ENCODE measurements at places on chromosomes 12 and 14.

- H3K4me1 ChIP-seq = peaks cover 2% of the 10 kb centered on the region
- no peaks in the 10 kb centered on the region for H3K36me3 ChIP-seq
- peaks cover 7% of the 10 kb centered on the region for H3K27me3 ChIP-seq
Measured at GRCh38 chr14:96191353-96191752, 13.3 kb upstream of the BDKRB2 start.

- no peaks in the 10 kb centered on the region for H3K27me3 ChIP-seq
- no peak overlapping the region for H3K27ac ChIP-seq
- DNase-seq = no peak
- H3K4me3 ChIP-seq = no peak overlapping the region
- peaks cover 46% of the 10 kb centered on the region for H3K4me1 ChIP-seq
Measured at GRCh38 chr12:50620978-50621360, 116.2 kb downstream of the DIP2B start.

DNA sequence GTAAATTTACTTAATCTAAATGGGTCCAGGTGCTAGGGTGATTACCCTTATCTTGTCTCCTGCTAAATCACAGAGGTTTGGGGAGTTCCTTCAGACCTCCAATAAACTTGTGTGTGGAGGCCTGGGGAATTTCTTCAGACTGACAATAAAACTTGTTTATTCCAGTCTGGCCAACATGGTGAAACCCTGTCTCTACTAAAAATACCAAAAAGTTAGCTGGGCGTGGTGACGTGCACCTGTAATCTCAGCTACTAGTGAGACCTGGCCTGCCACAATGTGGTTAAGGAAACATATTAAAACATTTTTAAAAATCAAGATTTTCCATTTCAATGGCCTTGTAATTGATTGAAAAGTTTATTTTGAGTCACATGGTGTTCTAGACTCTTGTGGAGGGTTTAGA, 126.9 kb upstream of the FGD4 start:
- H3K27me3 ChIP-seq = no peaks in the 10 kb centered on the region
- H3K4me3 ChIP-seq = no peak overlapping the region
- peaks cover 21% of the 10 kb centered on the region for H3K4me1 ChIP-seq
- no peak for DNase-seq
- no peaks in the 10 kb centered on the region for H3K36me3 ChIP-seq

GRCh38 chr12:101909646-101910045, 32.3 kb downstream of the DRAM1 start:
- no peak overlapping the region for H3K4me3 ChIP-seq
- no peaks in the 10 kb centered on the region for H3K4me1 ChIP-seq
- H3K27ac ChIP-seq = no peak overlapping the region
- DNase-seq = no peak
- no peaks in the 10 kb centered on the region for H3K27me3 ChIP-seq
- no peaks in the 10 kb centered on the region for H3K36me3 ChIP-seq

- H3K36me3 ChIP-seq = peaks cover 32% of the 10 kb centered on the region
- DNase-seq = no peak
- no peaks in the 10 kb centered on the region for H3K27me3 ChIP-seq
- H3K4me1 ChIP-seq = no peaks in the 10 kb centered on the region
Measured at GRCh38 chr14:77109656-77110055, 11.6 kb downstream of the CIPC start.

DNA sequence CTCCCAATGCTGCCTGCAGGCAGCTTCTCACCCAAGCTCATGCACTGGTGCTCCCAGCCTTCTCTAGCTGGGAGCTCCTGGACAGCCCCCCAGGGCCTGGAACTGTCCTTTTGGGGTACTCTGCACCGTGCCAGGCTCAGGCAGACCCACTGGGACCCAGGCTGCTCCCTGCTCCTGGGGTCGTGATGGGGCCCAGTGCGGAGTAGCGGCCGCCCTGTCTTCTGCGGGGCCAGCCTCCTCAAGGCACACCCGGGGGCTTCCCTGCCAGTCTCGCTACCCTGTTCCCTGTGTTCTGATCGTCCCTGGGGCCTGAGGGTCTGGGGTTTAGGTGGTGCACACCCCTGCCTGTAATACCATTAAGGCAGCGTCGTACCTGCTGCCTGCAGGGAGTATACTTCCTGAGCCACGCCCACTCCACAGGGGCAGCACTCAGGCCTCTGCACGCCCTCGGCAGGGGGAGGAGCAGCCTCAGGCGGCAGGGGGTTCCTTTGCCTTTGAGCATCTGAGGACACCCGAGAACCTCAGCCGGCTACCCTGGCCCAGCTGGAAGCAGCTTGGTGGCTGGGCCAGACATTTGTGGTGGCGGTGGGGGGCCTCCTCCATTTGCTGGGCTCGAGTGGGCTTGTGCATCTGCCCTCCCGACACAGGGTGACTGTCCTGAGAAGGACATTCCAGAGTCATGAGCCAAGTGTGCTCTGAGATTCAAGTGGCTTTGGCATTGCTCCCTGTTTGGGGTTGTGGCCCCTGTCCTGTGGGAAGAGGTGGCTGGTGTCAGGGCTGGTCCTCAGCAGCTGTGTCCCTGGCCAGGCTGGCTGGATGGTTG, 9.2 kb upstream of the CRIP2 start:
- peaks cover 9% of the 10 kb centered on the region for H3K36me3 ChIP-seq
- no peaks in the 10 kb centered on the region for H3K27me3 ChIP-seq
- H3K4me3 ChIP-seq = no peak overlapping the region

- DNase-seq = no peak
- H3K4me1 ChIP-seq = no peaks in the 10 kb centered on the region
- no peak overlapping the region for H3K27ac ChIP-seq
- no peak overlapping the region for H3K4me3 ChIP-seq
- H3K36me3 ChIP-seq = no peaks in the 10 kb centered on the region
Measured at GRCh38 chr12:3091382-3092241, 14.4 kb downstream of the TSPAN9 start.

GRCh38 chr12:52391618-52392002, 6.2 kb upstream of the KRT84 start:
- H3K27ac ChIP-seq = no peak overlapping the region
- H3K4me3 ChIP-seq = no peak overlapping the region
- H3K36me3 ChIP-seq = no peaks in the 10 kb centered on the region

- H3K36me3 ChIP-seq = no peaks in the 10 kb centered on the region
- H3K27ac ChIP-seq = no peak overlapping the region
- H3K4me3 ChIP-seq = no peak overlapping the region
- peaks cover 28% of the 10 kb centered on the region for H3K27me3 ChIP-seq
- DNase-seq = no peak
Measured at GRCh38 chr12:3418609-3419390, 72.2 kb upstream of the PRMT8 start.

DNA sequence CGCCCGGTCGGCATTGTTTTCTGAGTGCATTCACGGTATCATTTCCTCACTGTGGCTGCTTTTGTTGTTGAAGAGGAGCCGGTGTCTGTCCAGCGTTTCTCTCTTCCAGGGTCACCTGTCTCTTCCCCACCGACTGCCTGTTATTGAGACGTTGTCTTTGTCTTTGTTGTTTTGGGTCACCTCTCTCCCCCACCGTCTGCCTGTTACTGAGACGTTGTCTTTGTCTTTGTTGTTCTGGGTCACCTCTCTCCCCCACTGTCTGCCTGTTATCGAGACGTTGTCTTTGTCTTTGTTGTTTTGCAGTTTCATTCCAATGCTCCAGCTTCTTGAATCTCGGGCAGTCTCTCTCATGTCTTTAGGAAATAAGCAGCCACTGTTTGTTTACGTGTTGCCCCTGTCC, 69.9 kb downstream of the DDX51 start:
- no peak overlapping the region for H3K27ac ChIP-seq
- H3K36me3 ChIP-seq = peaks cover 53% of the 10 kb centered on the region
- no peak overlapping the region for H3K4me3 ChIP-seq
- DNase-seq = no peak
- H3K4me1 ChIP-seq = no peaks in the 10 kb centered on the region

- no peak overlapping the region for H3K4me3 ChIP-seq
- no peak overlapping the region for H3K27ac ChIP-seq
- H3K27me3 ChIP-seq = peaks cover 31% of the 10 kb centered on the region
- DNase-seq = no peak
- H3K36me3 ChIP-seq = no peaks in the 10 kb centered on the region
Measured at GRCh38 chr14:101135796-101136742, 232.5 kb upstream of the RTL1 start.

DNA sequence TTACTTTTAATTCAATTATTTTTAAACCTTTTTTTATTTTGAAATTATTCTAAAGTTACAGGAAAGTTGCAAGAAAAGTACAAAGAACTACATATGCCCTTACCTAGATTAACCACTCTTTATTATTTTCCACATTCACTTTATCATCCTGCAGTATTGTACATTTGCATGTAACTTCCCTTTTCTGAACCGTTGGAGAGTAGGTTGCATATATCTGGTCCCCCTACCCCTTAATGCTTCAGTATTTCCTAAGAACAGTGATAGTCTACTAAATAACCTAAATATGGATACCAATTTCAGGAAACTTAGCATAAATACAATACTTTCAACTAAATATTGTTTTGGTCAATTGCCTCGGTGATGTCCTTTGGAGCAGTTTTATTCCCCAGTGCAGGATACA, 15.0 kb downstream of the G2E3 start:
- no peak overlapping the region for H3K4me3 ChIP-seq
- H3K36me3 ChIP-seq = peaks cover 43% of the 10 kb centered on the region
- no peak overlapping the region for H3K27ac ChIP-seq
- no peaks in the 10 kb centered on the region for H3K27me3 ChIP-seq
- peaks cover 24% of the 10 kb centered on the region for H3K4me1 ChIP-seq

DNA sequence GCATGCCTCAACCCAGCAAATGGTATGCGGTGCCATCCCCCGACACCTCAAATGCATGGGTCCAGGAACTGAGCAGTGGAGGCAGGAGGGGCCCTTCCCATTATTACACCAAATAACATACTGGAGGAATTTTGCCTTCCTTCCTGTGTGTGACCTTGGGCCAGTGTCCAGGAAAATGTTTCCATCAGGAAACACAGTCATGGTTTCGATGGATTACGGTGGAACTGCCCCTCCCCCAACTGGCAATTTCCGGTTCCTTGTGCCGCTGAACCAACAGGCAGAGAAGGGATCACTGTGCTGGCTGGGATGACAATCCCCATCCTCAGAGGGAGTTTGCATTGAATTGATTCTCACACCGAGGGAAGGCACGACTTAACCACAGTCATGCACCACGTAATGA, 9.1 kb upstream of the CDC42BPB start:
- no peak for DNase-seq
- no peaks in the 10 kb centered on the region for H3K4me1 ChIP-seq
- no peak overlapping the region for H3K27ac ChIP-seq
- H3K4me3 ChIP-seq = no peak overlapping the region

GRCh38 chr12:55696141-55696540, 11.6 kb downstream of the ITGA7 start:
- H3K27me3 ChIP-seq = peaks cover 23% of the 10 kb centered on the region
- no peaks in the 10 kb centered on the region for H3K36me3 ChIP-seq
- H3K27ac ChIP-seq = no peak overlapping the region
- H3K4me3 ChIP-seq = no peak overlapping the region

- H3K27me3 ChIP-seq = peaks cover 4% of the 10 kb centered on the region
- H3K4me3 ChIP-seq = no peak overlapping the region
- H3K27ac ChIP-seq = no peak overlapping the region
- H3K36me3 ChIP-seq = no peaks in the 10 kb centered on the region
- no peaks in the 10 kb centered on the region for H3K4me1 ChIP-seq
Measured at GRCh38 chr14:90726656-90727055, 89.6 kb downstream of the TTC7B start.

- H3K4me1 ChIP-seq = no peaks in the 10 kb centered on the region
- no peak for DNase-seq
- peaks cover 13% of the 10 kb centered on the region for H3K27me3 ChIP-seq
- no peak overlapping the region for H3K27ac ChIP-seq
- no peaks in the 10 kb centered on the region for H3K36me3 ChIP-seq
Measured at GRCh38 chr14:24817212-24818057, 183.4 kb upstream of the GZMB start.

GRCh38 chr14:95261616-95262510, 57.8 kb downstream of the CLMN start:
- no peak for DNase-seq
- H3K4me1 ChIP-seq = peaks cover 21% of the 10 kb centered on the region
- H3K27me3 ChIP-seq = no peaks in the 10 kb centered on the region
- H3K4me3 ChIP-seq = no peak overlapping the region
- no peak overlapping the region for H3K27ac ChIP-seq

DNA sequence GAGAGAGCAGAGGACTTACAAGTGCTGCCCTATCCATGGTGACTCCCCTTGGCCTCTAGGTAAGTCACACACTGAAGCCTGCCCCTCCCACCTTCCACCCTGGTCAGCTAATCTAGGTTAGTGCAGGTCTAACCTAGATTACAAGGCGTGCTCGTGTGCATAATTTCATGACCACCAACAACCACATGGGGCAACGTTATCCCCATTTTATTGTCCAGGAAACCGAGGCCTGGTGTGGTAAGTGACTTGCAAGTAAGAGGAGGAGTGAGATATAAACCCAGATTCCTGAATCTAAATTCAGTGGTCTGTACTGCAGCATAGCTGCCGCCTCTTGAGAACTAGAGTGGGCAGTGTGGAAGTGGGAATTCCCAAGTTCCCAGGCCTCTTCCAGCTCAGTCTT, 171.1 kb downstream of the DAD1 start:
- no peak for DNase-seq
- H3K4me1 ChIP-seq = no peaks in the 10 kb centered on the region
- no peaks in the 10 kb centered on the region for H3K36me3 ChIP-seq
- no peaks in the 10 kb centered on the region for H3K27me3 ChIP-seq
- H3K4me3 ChIP-seq = no peak overlapping the region

DNA sequence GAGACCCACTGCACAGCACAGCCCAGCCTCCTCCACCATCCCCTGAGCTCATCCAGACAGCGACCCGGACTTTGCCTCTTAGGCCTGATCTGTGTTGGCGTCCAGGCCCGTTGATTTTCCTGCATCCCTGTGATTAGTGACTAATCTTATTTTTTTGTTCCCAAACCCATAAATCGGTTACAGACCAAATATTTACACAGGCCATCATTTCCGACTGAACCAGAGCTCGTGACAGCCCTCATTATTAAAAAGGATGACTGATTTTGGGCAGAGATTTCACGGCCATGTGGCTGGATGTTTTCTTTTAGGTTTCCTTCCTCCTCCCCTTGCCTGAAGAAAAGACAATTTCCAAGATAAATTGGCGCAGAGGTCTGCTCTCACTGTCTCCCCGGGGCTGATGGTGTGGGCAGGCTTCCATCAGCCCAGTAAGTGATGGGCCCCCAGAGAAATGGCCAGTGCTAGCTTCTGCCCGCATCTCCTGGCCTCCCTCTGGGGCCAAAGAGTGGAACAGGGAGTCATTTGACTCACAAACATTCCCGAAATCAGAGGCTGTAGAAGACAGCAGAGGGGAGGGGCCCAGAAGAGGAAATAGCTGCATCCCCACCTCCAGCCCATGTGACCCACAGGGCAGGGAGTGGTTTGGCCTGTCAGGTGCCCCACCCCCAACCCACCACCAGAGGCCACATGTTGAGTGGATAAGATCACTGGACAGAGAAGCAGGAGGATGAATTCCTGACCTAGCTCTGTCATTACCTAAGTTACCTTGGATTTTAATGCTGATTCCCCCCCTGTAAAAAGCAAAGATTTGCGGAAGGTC, 283.5 kb downstream of the KSR2 start:
- no peak overlapping the region for H3K4me3 ChIP-seq
- DNase-seq = no peak
- H3K4me1 ChIP-seq = no peaks in the 10 kb centered on the region
